ENCODE measurements at places on chromosomes 5 and 9.

DNA sequence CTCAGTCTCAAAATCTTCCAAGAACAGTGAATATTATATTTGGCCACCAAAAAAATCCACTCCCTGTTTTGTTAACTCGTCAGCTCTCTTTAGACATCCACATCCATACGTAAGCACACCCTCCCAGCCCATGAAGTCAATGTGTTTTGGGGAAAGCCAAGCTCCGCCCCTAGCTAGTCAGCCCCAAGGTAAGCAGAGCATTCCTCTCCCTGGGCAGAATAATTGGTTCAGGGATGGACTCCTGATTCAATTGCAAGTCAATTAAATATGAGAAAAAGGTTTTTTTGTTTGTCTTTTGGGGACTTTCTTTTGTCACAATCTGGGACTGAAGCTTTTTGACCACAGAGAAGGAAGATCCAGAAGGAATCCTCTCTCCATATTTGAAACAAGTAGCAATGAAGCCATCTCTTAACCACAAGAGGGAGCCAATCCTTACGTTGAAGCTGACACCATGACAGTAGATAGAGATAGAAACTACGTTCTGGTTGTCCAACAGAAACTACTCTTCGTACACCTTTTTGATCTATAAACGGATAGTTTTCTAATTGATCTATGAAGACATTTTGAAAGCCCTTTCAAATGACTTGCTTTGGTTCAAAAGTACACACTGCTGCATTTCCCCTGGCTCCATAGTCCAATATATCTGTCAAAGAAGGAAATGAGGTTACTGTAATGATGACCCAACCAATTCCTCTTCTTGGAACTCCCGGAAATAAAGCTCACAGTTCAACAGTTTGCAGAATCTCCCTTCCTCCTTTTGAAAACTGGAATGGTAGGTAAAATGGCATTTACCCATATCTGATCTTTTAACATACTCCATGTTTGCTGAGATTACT lies 166.4 kb downstream of the TLE1 start:
- DNase-seq: peak; percentile 60

DNA sequence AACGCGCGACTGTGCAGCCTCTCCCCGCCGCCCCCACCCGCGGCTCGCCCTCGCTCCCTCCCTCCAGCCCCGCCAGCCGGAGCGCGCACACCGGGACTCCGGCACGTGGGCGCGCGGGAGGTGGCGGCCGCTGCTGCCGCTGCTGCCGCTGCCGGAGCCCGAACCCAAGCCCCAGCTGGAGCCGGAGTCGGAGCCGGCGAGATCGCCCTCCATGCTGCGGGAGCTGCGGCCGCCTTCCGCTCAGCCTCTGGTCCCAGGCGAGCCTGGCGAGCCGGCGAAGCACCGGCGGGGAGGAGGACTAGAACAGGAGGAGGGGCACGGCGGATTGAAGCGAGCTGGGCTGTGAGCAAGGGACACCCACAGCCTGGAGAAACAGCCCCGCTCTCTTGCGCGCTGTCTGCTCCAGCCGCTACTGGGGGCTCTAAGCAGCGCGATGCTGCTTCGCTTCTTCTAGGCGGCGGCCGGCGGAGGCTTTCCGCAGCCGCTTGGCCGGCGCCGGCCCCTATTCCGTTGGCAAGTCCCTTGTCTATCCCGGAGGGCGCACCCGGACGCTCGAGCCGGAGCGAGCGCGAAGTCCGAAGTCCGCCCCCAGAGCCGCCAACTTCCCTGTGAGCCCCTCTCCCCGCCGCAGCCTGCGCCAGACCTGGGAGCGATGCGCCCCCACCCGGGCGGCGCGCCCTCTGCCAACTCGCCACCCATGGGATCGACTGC lies 598.7 kb upstream of the SGCD start:
- DNase-seq: peak; percentile 82

GRCh38 chr5:51573835-51574234 lies 190.6 kb downstream of the ISL1 start:
- no peak for DNase-seq

GRCh38 chr5:92886751-92887150 lies 694.3 kb downstream of the NR2F1-AS1 start:
- DNase-seq: no peak

- DNase-seq: no peak
These were observed 764.9 kb downstream of the DNAH5 start for GRCh38 chr5:13179407-13180087.

DNA sequence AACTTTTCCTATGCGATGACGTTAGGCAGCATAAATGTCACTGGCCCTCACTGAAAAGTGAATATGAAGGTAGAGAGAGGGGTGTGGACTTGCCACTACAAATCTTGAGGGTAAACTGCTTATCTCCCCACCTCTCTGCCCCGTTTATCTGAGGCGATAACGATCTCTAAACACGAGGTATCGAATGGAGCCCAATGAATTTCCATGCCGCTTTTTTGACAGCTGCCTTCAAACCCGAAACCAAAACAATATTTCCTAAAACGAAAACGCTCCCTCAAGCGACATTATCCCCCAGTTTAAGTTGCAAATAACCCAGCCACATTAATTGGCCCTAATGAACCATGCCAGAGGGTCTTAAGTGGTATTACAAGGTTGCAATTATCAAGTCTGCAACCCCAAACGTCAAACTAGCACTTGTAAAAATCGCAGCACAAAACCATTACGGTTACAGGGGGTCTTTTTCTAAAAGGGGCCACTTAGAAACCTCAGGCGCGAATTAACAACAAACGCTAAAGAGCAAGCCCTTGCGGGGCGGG lies 1.4 kb downstream of the NR3C1 start:
- DNase-seq: peak; percentile 4

DNA sequence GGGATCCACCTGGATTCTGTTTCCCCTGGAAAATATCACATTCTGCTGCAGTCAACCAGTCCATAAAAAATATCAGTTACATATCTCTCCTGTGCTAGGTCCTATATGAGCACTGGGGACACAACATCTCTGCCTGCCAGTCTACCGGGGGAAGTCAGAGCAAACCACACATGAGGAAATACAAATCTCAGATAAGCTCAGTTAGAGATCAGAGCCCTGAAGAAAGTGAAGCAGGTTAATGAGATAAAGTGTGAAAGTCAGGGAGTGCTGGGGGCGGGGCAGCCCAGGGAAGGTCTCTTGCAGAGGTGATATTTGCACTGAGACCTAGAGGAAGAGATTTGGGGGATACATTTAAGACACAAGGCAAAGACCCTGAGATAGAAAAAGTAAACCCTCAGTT lies 67.8 kb upstream of the SLC1A1 start:
- peak; percentile 8 for DNase-seq

DNA sequence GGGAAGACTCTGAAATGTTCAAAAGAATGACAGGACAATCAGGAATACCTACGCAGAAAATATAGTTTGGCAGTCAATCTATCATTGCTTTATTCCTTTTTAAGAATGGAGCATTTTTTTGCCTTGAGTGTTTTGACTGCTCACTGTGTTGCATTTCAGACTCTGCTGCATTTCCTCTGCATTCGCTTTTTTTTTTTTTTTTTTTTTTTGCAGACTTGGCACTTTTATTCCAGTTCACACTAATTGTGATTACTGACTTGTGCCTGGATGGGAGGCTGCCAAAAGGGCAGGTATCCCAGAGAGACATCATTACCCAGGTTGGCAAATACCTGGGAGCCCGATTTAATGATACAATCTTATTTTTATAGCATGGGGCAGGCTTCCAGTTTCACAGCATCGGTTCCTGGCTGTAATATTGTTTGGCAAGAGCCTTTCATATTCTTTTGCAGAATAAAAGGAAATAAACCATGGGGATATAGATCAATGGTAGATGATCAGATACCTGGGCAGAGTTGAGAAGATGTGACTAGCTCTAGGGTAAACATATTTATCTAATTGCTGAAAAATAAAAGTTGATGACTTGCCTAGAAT lies 1132.6 kb downstream of the MAT2B start:
- no peak for DNase-seq

DNA sequence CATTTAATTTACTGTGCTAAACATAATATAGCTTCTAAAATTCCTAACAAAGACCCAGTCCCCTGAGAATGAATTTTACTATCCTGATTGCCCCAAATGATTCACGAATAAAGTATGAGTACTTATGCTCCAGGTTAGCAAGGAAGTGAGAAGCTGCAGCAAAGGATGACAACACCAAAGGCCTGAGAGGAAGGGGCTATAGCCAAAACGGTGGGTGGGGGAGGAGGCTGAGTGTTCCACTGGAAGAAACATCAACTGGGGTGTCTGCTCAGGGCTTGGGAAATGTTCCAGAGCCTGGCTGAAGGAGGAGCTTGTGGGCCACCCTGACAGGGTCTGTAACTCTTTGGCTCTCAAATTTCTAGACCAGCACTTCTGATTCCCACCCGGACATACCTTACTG lies 157.3 kb downstream of the ADAMTS12 start:
- no peak for DNase-seq

DNA sequence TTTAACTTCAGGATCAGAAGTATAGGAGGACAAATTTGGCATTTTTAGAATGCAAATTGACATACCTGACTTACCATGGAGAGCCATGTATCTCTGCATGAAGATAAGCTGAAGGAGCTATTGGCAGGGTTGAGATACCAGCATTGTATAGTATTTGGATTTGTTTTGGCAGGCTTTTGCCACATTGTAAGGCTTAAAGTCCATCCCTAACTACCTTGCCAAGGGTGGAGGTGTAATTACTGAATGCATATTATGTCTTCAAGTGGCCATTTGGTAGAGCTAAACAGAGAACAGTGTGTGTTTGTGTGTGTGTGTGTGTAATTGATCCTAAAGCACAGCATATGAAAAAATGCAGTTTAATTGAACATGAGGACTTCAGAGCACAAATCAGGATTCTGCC lies 324.7 kb downstream of the FAM170A start:
- DNase-seq: no peak

GRCh38 chr9:120935383-120935857 lies 8.8 kb upstream of the TRAF1 start:
- DNase-seq: peak; percentile 88

- peak; percentile 82 for DNase-seq
These were observed 6.7 kb downstream of the NRARP start for GRCh38 chr9:137295238-137295811.
